ENCODE measurements at places on chromosomes 4 and X.

GRCh38 chr4:109005523-109005922 is 242.7 kb upstream of the ETNPPL start:
- no peak for DNase-seq

GRCh38 chr4:184536881-184537248 is 62.5 kb upstream of the IRF2 start:
- DNase-seq: no peak

GRCh38 chr4:141571362-141571761 is 65.0 kb upstream of the IL15 start:
- no peak for DNase-seq

GRCh38 chrX:122512561-122513072 is 671.5 kb upstream of the GRIA3 start:
- DNase-seq: no peak

GRCh38 chr4:185567381-185568376 is 32.4 kb upstream of the PDLIM3 start:
- DNase-seq: no peak

- DNase-seq: no peak
These were observed 20.5 kb downstream of the SLC25A5 start for GRCh38 chrX:119488749-119489148.

DNA sequence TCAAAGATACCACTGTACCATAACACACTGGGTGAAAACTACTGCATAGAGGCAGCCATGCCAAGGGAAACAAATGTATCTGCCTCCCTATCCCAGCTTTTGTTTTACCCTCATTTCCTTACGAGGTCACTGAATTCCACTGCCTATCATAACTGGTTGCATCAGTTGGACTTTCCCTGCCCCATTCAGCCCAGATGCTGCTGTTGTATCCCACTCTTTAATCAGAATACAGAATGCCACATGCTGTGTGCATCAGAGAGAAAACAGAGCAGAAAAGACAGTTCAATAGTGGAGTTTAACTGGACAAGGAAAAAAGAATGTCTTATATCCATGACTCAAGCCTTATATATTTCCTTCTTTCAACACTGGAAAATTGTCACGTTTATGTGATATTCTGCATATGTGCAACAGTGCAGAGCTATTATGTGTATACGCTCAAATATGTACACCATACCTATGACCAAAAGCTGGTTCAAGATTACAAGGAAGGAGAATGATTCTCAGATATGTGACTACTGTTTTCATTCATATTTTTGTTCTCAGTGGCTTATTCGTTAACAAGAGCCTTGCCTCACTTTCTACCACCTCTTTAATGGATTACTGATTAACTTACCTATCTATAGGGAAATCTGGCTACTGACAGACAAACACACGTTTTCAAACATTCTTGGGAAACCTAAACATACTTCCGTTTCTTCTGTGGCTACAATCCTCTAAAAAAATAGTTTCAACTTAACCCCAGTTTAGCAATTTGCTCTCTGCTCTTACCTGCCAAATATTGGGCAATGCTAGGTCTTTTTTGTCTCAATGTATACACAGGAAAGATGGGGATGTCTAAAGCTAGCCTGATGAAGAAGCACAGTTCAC is 378.9 kb downstream of the SMARCA1 start:
- no peak for DNase-seq

DNA sequence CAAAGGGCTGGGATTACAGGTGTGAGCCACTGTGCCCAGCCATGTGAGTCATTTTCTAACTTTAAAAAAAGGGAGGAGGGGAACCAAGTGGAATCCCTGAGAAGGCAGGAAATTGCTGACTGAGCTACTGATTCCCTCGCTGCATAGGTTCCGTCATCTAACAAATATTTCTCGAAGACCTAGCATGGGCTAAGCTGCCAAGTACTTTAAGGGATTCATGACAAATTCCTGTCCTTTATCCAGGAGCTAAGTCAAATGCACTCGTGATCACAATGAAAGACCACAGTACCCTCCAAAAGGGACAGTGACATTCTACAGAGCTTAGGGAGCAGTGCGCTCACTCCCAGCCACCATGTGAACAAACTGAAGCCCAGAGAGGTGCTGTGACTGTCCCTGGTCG is 33.2 kb upstream of the MAN2B2 start:
- no peak for DNase-seq

DNA sequence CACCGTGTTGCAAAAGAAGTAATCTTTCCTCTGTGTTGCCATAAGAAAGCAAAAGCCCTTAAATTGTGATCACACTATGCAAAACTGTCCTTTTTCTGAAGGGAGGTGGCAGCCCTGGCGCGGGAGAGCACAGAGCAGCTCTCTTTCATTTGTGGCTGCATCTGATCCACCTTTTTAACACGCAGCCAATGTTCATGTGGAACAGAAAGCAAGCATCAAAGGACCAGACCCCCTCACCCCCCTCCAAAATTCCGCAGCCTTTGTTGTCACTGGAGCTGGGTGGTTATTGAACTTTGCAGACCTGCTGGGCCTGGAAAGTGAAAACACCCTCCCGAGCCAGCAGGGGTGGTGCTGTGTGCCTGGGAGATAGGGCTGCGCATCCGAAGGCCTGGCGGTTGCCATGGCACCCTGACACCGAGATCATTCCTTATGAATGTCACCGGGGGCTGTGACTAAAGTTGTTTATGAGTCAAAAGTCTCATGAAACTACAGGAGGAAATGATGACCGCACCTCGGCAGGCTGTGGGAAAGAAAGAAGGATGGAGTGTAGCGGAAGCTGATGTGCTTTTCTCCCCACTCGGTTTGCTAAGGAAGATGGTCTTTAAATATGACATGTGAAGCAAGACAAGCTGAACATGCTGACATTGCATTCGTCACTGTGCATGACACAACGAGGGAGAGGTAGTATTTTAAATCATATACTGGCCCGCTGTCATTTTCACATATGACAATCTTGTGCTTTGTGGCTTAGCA is 367.4 kb downstream of the UNC5C start:
- DNase-seq: no peak

DNA sequence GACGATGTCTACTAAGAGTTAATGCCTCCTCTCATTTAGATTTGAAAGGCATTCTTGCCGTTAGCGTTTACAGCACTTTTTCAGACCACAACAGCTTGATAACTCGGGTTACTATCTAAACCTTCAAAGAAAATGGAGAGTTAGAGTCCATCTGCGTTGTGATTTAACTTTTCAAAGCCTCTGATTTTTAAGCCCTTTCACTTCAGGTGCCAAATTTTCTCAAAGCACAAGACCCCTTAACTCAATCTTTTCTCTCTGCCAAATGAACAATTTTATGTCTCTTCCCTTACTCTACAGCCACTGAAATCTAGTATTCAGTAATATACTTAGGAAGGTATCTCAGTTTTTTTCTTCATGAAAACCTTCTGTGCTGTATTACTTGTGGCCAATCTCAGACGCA is 310.5 kb downstream of the TENM3 start:
- no peak for DNase-seq

- DNase-seq: no peak
These were observed 715.8 kb downstream of the CCSER1 start for GRCh38 chr4:90842960-90843359.

GRCh38 chrX:69299285-69299684 is 134.0 kb upstream of the PJA1 start:
- DNase-seq: no peak

DNA sequence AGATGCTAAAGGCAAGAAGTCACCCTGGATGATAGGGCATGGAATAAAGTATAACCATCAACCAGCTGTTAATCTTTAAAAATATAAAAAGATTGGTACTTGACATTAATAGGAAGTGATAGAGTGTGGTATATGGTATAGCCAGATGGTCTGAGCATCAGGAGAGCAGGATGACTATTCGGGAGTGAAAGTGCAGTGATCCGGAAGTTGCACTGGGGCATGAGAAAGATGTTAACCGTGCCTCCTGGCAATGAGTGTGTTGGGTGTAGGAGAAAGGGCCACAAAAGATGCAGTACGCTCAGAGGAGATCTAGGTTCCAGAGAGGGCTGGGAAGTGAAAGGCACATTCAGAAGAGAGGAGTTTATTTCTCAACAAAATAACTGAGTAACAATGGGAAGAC is 65.0 kb downstream of the TSPAN7 start:
- DNase-seq: no peak

DNA sequence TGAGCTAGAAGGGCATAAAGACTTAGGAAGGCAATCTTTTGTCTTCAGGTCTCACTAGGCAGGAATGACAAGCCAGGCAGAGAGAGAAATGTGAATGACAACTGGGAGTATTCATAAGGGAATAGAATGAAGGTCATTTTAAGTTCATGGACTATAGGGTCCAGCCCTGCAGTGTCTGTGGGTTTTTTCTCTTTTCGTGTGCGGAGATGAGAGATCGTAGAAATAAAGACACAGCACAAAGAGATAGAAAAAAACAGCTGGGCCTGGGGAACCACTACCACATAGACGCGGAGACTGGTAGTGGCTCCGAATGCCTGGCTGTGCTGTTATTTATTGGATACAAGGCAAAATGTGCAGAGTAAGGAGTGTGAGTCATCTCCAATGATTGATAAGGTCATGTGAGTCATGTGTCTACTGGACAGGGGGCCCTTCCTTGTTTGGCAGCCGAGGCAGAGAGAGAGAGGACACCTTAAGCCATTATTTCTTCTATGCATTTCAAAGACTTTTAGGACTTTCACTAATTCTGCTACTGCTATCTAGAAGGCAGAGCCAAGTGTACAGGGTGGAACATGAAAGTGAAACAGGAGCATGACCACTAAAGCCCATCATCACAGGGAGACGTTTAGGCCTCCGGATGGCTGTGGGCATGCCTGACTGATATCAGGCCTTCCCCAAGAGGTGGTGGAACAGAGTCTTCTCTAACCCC is 921.8 kb upstream of the PCDH10 start:
- DNase-seq: no peak

DNA sequence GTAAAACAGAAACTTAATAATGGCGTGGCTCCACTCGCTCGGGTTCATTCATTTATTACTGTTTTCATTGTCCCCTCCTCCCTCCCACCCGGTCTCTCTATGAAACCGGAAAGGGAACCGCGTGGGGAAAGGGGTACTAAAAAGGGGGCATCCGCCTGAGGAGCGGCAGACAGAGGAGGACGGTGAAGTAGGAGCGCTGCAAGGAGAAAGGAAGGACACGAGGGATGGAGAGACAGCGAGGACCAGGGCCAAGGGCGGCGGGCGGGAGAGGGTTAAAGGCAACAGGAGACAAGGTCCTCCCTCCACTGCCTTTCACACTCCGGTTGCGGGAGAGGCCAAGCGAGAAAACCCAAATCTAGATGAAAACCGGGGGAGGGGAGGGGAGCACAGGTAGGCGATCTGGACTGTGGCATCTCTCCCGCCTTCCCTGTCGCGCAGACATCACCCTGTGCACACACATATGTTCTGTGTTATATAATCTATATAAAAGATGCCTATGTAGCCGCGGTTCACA is 829 bp downstream of the ELOVL6 start:
- DNase-seq: peak; percentile 38

DNA sequence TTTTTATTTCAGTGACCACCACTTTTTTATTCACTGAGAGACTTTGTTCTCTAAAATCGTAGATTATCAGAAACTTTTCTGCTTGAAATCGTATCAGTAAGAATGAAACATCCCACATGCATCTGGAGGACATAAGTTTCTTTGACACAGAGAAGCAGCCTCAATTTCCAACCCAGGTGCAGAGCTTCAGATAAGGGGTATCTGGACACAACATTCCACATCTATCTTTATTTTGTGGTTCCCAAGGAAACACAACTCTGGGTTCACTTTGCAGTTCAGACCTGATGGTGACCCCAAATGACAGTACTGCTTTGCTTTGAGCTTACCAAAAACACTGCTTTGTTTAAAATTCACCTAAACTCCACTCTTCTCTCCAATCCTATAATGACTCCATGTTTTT is 1.3 kb upstream of the CLCN5 start:
- DNase-seq: no peak

- DNase-seq: no peak
These were observed 235.2 kb downstream of the FRAS1 start for GRCh38 chr4:78292341-78292740.
